Tongue (tissue), 3 donors: ENCODE measurements at places on chromosomes 2 and 18.

DNA sequence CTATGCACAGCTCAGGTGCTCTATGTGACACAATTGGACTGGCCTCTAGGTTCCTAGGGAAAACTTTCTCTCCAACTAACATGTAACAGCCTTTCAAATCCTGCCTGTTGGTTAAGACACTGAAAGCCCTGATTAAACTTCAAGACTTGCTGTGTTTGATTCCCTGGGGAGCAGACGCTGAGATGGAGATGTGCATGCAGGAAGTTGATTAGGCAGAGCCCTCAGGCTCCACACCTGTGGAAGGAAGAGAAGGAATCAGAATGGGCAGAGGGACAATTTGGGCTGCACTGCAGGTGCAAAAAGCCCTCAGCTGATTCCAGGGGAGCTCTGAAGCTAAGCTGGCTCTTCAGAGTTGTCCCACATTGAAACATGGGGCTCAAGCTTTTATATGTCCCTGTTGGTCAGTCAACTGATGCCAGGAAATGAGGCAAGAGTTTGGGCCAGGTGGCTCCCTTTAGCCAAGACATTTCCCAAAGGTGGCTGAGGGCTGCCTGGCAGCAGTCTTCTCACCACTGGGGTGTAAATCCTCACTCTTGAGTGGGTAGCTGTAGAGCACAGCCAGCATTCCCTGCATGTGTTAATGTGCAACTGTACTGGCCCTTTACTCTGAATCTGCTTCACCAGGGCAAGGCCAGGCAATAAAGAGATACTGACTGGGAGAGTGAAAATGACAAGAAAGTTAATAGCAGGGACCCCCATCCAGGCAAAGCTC is 199.5 kb upstream of the DDX18 start:
- DNase-seq, result no peak

GRCh38 chr2:82007071-82007664 is 1702.6 kb upstream of the LRRTM1 start:
- DNase-seq, result peak; percentile 4

DNA sequence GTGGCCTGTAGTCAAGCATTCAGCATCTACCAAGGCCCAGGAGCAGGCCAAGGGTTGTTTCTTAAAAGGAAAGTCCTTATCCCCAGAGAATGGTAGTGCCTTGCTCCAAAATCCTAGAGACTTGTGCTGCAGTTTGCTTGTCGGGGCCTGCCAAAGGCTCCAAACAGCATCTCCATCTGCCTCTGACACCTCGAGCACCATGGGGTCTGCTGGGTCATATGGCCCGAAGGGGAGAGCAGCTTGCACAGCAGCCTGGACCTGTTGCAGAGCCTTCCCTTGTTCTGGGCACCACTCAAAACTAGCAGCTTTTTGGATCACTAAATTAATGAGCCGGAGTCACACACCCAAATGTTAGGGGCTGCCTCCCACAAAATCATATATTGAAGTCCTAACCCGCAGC is 35.7 kb downstream of the GNAL start:
- no peak for DNase-seq

GRCh38 chr2:183037553-183038340 is 510 bp downstream of the NCKAP1 start:
- peak; percentile 77 for DNase-seq

DNA sequence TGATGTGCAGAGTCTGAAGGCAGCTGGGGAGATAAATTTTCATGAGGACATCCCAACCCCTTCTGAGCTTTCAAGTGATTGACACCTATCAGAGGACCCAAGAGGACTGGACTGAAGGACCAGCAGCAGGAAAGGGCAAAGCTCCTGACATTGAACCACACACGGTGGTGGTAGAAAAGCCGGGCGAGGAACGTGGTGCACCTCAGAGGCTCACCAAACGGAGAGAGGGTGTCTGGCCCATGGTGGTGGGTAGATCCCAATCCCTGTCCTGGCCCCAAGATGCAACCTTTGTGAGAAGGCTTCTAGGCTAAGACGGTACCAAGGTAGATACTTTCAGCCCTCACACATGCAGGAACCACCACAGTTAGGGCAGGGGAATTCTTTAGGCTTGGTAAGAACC is 52.1 kb downstream of the FRZB start:
- DNase-seq, result no peak

- DNase-seq, result no peak
These were observed 189.0 kb upstream of the COPS8 start for GRCh38 chr2:236896688-236897087.

GRCh38 chr2:25905126-25905525 is 26.8 kb upstream of the ASXL2 start:
- no peak for DNase-seq

DNA sequence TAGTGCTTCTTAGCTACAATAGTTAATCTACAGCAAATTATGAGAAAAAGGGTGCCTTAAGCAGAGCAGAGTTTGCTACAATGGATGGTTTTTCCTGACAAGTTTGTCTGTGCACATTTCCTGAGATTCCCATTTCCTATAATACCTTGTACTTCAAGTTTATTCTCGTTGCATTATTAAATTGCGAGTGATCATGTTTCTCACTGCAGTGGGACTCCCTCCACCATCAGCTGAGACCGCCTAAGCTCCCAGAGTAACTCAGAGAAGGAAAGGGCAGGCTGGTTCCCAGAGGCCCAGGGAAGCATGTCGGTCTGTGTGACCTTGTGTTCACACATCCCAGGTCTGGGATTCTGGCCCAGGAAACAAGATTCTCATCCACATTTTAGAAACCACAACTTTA is 162.1 kb downstream of the ARL4C start:
- peak; percentile 31 for DNase-seq

GRCh38 chr2:38603402-38604290 is 918 bp upstream of the HNRNPLL start:
- DNase-seq, result peak; percentile 91

- DNase-seq, result peak; percentile 73
These were observed 61.4 kb downstream of the SOS1 start for GRCh38 chr2:39059366-39059952.

- no peak for DNase-seq
These were observed 34.7 kb upstream of the ZNF396 start for GRCh38 chr18:35411625-35412351.

DNA sequence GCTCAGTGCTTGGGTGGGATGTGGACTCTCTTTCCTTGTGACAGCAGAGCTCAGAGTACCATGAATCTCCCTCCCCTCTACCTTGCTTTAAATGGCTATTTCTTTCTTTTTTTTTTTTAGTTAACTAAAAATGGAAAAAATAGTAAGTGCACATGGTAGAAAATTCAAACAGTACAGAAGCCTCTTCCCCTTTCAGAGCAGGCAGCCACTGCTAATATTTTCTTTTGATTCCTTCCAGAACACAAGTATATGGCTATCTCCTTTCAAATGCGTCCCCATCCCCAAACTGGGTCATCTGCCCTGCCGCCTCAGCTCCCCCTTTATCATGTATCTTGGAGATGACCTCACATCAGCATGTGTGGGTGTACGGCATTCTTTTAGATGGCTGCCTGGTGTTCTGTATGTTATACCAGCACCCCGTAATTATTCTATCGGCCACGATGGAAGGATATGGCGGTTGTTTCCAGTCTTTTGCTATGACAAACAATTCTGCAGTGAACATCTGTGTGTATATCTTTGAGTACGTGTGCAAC is 70.5 kb upstream of the DLX2 start:
- peak; percentile 7 for DNase-seq

GRCh38 chr2:128196471-128196931 is 105.5 kb downstream of the UGGT1 start:
- DNase-seq, result peak; percentile 28

- peak; percentile 24 for DNase-seq
These were observed 5.0 kb upstream of the CHST10 start for GRCh38 chr2:100422320-100423055.

DNA sequence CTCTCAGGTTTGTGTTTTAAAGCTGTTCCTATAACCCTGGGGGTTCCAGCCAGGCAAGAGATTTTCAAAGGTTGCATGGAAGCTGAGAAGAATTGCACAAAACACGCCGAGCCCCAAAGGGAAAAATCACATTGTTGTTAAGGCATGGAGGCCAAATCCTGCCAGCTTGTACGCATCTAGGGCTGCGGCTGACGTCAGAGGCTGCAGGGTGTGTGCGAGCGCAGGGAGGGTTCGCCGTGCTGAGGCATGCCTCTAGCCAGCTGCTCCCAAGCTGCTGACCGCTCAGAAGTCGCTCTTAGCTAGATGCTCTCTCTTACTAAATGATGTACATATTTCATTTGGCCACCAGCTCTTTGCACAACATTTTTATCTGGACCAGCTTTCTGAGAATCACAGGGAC is 191.8 kb downstream of the LPIN1 start:
- peak; percentile 81 for DNase-seq
